ENCODE measurements at places on chromosomes 12 and 14.

GRCh38 chr12:116276652-116277466, 634 bp downstream of the MED13L start:
- DNase-seq: peak; percentile 86

- no peak for DNase-seq
Observed at GRCh38 chr14:90305176-90305601, 26.6 kb downstream of the NRDE2 start.

GRCh38 chr12:105334582-105334981, 4.1 kb downstream of the C12orf75 start:
- DNase-seq: no peak

DNA sequence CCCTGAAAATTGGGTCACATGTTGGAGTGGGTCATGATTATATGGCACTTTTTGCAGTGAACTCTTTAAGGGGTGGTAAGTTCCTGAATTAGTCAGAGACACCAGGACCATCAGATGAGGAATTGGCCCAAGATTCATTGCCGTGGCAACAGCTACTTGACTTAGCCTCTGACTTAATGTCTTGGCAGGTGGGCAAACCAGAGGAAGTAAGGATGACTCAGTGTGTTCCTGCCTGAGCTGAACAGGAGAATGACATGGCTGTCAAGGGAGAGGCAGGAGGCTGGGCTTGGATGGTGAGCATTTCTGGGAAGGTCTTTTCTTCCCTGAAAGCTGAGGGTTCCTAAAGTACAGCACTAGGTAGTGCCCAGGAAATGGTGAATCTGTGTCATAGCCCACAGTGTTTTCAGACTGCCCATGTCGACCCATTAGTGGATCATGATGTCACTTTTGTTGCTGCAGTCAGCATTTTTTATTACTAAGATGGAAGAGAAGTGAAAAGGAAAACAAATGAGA, 170.1 kb upstream of the PWP1 start:
- peak; percentile 67 for DNase-seq

DNA sequence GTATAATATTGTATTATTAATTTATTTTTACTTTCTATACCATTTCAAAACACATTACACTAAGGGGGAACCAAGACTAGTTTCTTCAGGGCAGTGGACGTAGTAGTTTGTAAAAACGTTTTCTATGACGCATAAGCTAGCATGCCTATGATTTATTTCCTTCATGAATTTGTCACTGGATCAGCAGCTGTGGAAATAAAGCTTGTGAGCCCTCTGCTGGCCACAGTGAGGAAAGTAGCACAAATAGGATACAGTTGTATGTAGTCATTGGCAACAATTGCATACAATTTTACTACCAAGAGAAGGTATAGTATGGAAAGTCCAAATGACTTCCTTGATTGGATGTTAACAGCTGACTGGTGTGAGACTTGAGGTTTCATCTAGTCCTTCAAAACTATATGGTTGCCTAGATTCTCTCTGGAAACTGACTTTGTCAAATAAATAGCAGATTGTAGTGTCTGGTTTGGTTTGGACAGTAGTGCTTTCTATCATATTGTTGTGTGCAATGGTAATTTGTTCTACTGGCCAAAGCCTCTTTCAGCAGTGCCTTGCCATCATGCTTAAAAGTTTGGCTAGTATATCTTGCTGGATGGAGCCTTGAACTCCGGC, 24.3 kb upstream of the PLEKHD1 start:
- peak; percentile 64 for DNase-seq

DNA sequence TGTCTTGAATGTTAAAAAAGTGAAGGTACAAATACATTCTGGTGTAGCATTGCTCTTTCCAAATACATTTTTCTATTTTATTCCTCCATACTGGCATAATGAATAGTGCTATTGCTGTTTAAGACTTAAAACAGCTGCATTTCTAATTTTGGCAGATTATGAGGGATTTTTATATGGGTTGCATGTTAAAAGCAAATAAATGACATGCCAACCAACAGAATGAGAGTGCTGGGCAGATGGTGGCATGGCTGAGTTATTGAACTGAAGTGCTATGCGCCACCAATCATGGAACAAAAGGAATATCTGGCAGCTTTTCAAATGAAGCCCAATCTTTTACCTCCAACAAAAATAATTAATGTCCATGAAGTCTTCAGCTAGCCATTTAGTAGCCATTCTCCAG, 215.0 kb downstream of the PRKD1 start:
- no peak for DNase-seq

DNA sequence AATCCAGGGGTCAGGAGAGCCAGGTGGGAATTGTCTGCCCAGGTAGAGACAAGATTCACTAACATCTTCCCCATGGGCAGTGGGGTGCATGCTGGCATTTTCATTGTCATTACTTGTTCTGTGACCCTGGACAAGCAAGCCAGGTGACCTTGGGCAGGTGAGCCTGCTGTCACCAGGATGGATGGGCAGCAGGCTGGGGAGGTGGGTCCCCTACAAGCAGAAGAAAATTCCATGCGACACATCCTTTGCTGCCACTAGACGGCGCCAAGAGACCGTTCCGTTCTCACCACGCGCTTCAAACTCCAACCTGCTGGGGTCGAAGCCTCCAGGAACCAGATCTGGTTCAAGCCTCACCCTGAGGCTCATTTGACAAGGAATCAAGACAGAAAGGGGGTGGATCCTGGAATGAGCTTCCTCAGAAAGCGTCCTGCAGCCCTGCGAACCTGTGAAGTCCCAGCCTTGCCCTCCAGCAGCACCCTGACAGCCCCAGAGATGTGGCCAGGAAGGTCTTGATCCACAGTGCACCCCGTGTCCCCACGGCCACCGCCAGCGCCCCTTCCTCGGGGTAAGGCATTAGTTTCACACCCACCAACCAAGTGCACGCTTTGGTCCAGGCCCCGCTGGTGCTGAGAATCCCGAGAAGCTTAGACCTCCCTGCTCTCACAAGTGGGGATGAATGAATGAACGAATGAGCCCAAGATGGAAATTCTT, 3.2 kb upstream of the DYNC1H1 start:
- peak; percentile 82 for DNase-seq

DNA sequence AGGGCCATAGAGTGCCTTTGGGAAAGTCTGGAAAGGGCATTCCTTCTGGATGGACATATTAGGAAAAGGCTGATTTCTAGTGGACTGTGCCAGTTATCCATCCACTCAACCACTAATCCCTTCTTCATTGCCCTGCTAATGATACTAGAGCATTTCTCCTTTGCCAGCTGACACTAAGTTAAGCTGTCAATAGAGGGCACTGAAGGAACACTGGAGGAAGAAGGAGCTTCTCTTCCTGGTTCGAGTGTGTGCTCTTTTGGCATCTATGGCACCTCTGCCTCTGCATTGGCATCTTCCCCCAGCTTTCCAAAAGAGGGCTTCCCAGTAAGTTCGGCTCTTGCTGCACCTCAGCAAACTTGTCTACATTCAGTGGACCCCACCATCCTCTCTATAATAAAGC, 165.4 kb downstream of the DERA start:
- DNase-seq: peak; percentile 39

GRCh38 chr12:5512601-5512970, 80.7 kb downstream of the NTF3 start:
- DNase-seq: no peak

GRCh38 chr12:76810671-76811419, 46.9 kb downstream of the ZDHHC17 start:
- DNase-seq: peak; percentile 12

DNA sequence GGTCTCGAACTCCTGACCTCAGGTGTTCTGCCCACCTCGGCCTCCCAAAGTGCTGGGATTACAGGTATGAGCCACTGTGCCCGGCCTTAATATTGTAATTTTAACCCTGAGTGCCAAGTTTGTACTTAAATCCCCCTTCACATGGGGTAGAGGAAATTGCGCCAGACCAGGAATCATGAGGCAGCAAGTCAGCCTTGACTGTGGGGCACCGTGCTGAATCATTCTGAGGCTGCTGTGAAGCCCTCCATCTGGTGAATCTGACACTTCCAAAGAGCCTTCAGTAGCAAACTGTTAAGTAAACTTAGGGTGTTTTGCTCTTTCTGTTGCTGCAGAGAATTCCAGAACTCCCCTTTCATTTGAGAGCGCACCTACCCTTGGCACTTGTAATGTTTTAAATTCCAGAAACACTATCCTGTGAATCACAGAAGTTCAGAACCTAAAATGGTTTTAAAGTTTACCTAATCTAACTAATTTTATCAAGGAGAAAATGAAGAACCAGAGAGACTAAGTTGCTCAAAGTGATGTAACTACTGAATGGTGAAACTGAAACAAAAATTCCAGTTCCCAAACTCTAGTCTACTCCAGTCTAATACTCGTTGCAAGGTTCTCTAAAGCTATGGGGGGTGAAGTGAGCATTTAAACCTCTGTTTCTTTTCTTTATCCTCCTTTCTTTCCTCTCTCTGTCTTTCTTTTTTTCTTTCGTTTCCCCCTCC, 7.5 kb downstream of the HEBP1 start:
- no peak for DNase-seq

GRCh38 chr14:52781629-52782028, 9.8 kb downstream of the GNPNAT1 start:
- DNase-seq: no peak

- DNase-seq: peak; percentile 75
Observed at GRCh38 chr12:2958432-2959191, 585 bp upstream of the TEAD4 start.

DNA sequence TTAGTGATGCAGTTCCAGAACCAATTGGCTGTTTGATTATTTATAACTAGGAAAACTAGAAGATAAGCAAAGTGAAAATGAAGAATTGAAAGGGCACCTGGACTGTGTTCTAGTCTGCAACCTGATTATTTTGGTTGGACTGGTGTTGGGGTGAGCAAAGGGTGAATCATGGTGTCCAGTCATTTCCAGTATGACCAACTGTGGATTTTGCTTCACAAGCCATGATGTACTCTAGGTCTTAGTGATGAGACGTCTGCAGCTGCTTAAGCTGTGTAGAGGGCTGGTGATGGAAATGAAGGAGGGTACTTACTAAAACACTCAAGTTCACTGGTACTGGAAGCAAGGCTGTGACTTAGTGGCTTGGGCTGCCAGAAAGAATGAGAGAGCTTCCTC, 193.2 kb upstream of the FRMD6 start:
- DNase-seq: no peak

- peak; percentile 65 for DNase-seq
Observed at GRCh38 chr12:48882315-48882687, 16.6 kb upstream of the RND1 start.

All from cardiac muscle cell (in vitro differentiated cells and primary cell).